Memory B cell (primary cell): ENCODE measurements at places on chromosomes 4 and X.

GRCh38 chrX:68693481-68694434, 46.3 kb downstream of the STARD8 start:
- no peak for DNase-seq

- no peak for DNase-seq
Observed at GRCh38 chr4:173214231-173214630, 45.6 kb downstream of the GALNT7 start.

GRCh38 chrX:149871940-149872339, 9.0 kb upstream of the MAGEA8 start:
- DNase-seq: no peak

DNA sequence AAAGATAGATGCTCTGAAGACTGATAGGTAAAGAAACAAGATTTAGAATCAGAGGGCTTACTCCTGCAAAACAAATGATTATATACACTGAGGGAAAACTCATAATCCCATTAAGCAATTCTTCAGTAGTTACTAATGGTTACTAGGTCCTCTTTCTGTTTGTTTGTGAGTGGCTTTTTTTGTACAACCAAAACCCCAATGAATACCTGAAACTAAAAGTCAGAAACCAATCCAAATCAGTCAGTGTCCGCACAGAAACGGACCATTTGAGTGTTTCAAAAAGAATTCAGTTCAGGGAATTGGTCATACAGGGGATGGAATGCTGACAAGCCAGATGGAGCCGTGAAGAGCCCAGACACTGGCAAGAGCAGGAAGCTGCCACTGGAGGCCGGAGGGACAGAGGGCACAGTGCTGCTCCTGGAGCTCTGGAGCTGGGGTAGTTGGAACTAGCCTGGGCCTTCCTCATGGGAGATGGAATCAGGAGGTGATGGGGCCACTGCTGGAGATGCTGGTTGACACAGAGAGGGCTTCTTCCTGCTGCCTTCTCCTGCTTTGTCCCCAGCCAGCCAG, 31.9 kb downstream of the SETD7 start:
- DNase-seq: no peak

DNA sequence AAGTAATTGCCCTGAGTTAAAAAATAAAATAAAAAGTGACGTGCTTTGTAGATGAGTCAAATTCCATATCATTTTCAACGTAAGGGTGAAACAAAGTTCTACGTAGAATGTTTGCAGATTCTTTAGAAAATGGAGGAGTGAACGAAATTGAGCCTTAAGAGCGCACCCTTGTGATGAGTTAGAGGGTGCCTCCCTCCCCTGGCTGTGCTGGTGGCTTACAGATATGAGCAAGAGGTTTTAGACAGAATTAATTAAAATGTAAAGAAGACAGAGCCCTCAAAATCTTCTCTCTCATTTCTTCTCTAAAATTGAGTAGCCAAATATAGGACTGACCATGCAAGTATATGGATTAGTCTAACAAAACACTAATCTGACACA, 30.2 kb upstream of the LGI2 start:
- DNase-seq: no peak

DNA sequence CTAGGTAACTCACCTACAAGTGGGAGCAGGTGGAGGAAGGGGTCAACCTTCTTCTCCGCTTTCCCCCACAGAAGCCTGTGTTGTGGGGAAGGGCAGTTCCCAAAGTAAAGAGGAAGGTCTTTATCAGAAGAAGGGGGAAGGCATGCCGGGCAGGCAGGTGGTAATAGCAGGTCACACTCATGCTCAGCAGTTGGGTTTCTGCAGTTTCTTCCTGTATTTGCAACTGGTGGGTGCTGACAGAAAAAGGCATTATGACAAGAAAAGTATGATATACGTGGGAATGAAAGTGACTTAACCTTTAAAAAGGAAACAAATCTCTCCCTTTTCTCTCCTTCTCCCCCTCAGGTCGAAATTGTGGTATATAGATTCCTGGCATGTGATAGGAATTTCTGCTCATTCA, 3.7 kb downstream of the MTMR1 start:
- DNase-seq: no peak

DNA sequence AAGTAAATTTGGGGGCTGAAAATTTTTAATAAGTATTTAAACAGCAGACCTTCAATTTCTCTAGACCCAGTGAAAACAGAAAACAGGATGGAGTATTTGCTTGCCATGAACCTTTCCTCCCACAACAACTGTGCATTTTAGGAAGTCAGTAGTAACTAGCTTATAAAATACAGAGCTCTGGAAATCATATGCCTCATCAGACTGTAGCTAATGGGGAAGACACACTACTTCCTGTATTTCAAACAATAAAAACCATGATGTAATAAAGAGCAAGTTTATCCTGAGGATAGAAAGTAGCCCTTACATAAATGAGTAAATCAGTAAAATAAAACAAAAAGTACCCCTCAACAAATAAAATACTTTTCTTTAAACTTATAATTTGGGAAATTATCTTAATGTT, 280.1 kb upstream of the ZFP42 start:
- no peak for DNase-seq

- DNase-seq: no peak
Observed at GRCh38 chrX:129233786-129234185, 289.5 kb downstream of the SMARCA1 start.

- no peak for DNase-seq
Observed at GRCh38 chrX:7158468-7158990, 10.6 kb upstream of the PUDP start.

GRCh38 chr4:89906777-89907521, 12.3 kb downstream of the MMRN1 start:
- DNase-seq: no peak

GRCh38 chr4:80610845-80611677, 275.5 kb downstream of the CFAP299 start:
- DNase-seq: peak; percentile 33

GRCh38 chrX:12080265-12080664, 58.0 kb upstream of the FRMPD4 start:
- no peak for DNase-seq

GRCh38 chr4:139562067-139562684, 6.2 kb upstream of the SETD7 start:
- DNase-seq: no peak

GRCh38 chrX:39944416-39944815, 153.3 kb downstream of the BCOR start:
- no peak for DNase-seq

- DNase-seq: no peak
Observed at GRCh38 chr4:67885762-67886161, 2.0 kb upstream of the TMPRSS11D start.

DNA sequence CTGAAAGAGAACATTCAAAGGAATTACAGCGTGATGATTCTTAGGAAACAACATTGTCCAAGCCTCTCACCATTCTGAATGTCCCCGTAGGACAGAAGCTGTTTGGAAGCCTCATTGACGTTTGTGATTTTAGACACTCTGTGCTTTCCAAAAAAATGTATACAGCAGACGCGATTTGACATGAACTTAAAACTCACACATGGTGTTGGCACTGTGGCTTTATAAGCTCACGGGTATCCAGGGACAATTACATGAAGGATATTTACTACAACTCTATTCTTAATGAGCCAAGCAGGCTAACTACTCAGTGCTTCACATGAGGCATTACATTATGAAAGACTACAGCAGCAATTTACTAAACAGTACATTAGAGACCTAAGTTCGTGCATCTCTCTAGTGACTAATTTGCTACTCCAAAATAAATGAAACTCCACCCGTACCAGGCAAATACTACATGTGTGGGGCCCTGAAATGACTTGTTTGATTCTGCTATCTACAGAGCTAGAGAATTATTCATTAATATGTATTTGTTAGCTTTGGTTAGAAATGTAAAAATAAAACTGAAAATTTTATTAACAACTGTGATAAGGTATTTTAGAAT, 620.7 kb downstream of the SPRY1 start:
- DNase-seq: no peak

- no peak for DNase-seq
Observed at GRCh38 chrX:129665916-129666644, 11.3 kb upstream of the APLN start.

- DNase-seq: no peak
Observed at GRCh38 chr4:98006060-98006459, 137.2 kb downstream of the STPG2 start.

- DNase-seq: peak; percentile 27
Observed at GRCh38 chr4:88818631-88819470, 121.2 kb upstream of the NAP1L5 start.

DNA sequence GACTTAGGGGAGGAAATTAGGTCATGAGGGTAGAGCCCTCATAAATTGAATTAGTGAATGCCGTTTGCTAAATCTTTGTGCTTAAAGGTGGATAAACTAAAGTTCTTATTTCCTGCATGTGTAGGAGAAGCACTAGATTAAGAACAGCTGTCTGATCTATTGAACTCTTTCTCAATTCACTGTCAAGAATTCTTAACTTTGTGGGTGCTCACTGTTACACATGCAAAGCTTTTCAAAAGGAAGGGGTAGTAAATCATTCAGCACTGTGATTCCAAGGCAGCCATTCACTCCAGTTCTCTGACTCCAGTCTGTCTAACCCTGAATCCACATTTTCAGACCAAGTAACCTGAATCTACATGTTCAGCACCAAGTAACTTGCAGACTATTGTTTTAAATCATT, 1520.1 kb downstream of the PCDH18 start:
- DNase-seq: no peak

DNA sequence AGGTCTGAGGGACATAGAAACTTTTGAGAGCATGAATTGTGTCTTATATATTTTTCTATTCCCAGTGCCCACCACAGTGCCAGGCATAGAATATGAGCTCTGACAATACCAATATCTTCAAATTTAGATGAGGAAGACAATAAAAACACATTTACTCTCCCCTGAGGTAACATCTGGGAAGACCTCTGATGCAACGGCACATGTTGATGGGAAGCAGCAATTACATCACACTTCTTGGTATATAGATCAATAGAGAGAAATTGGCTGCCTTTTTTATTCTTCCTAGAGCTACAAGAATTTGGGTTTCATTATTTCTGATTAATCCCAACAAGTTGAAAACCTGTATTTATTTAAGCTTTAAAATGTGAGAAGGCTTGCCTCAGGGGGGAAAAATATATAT, 67.4 kb upstream of the SMAD1 start:
- DNase-seq: no peak

GRCh38 chr4:19375136-19375804, 876.4 kb upstream of the SLIT2 start:
- no peak for DNase-seq
